Stomach (tissue), 19 donors: ENCODE measurements at places on chromosomes 11 and 22.
A peak's percentile ranks its signal among the peaks of the same experiment; 100 is the strongest.

DNA sequence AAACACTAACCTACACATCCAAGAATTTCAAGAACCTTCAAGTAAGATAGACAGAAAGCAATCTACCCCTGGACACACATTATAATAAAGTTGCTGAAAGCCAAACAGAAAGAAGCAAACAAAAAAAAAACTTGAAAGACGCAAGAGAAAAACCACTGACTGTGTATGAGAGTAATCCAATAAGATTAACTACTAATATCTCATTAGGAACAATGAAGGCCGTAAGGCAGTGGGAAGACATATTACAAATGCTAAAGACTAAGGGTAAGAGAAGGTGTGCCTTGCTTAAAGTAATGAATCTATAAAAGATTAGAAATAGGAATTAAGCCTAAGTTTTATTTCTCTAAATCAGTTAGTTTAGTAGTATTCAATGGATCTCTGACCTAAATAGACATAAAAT is 1109.1 kb downstream of the JRKL start:
- no peak for DNase-seq

- DNase-seq, result no peak
Observed at GRCh38 chr11:35804451-35805040, 139.3 kb upstream of the LDLRAD3 start.

DNA sequence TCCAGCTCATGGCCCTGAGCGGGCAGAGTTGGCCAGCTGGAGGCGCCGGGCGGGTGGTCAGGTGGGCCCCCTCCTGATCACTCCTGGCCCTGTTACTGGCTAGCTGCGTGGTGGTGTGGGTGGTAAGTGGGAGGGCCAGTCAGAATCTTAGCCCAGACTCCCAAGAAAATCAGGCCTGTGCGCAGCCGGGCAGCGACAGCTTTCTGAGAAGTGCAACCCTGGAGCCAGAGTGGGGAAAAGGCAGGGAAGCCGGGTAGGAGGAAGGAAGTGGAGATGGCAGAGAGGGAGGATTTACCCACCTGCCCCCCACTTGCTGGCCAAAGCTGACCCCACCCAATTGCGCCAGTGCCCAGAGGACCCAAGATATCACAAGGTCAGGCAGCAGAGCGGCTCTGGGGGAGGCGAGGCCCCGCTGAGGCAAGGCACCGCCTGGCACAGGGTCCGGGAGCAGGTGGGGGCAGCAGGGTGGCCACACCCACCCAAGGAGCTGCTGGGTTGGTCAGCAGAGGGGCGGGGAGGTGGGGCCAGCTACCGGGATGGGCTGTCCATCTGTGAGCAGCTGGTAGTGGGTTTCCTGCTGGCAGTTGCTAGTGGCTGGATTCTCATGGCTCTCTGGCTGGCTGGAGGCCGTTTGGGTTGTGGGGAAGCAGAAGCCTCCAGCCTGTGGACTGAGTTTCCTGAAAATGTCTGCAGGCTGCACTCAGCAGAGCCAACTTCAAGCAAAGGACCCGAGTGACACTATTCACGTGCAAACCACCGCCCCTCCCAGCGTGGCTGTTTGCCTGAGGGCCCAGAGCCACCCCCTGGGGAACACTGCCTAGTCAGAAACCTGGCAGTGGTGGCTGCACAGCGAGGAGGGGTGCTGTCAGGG is 196.4 kb downstream of the IGLL1 start:
- peak; percentile 65 for DNase-seq

DNA sequence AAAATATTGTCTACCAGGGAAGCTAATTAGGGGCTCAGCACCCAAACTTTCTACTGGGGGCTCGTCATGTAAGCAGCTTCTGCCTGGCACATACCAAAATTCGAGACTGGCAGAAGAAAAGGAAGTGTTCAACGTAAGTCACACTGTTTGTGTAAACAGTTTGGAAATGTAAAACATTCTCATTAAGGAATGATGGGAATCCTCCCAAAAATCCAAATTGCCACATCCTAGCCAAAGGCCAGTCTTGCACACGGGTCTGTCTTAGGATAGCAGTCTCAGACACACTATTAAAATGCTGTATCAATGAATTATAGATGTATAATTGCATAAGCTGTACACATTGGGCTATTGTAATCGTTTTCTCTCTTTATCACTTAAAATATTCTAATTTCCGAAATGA is 28.9 kb downstream of the CUL5 start:
- no peak for DNase-seq

DNA sequence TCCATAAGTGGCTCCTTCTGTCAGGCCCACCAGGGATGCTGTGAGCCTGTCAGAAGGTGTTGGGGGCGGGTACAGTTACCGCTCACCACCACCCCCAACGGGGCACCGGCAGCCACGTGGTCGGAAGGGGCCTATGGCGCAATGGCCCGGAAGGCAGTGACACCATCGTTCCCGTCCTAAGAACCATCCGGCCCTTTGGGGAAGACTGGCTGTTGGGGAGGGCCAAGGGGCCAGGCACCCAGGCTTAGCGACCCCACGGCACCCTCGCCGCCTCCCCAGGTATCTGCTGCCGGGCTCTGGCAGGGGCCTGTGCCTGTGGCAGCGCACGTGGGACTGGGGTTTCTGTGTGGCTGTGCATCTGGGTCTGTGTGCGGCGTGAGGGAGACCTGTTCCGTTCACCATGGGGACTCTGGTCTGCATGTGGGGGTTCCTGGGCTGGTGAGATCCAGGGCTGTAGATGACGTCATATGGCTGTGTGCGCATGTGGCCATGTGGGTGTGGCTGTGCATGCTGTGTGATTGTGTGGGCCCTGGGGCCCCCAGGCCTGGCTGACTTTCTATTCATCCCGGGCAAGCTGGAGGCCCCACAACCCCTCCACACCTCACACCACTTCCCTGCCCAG is 717 bp downstream of the OSM start:
- DNase-seq, result peak; percentile 68
